ENCODE measurements at places on chromosomes 13 and 19. TPM values are rescaled to one million over a fixed set of nuclear protein-coding genes. Genes with fewer than 3 reads are reported as not detected.

The KIRREL2 gene
- not detected for total RNA-seq

DNA sequence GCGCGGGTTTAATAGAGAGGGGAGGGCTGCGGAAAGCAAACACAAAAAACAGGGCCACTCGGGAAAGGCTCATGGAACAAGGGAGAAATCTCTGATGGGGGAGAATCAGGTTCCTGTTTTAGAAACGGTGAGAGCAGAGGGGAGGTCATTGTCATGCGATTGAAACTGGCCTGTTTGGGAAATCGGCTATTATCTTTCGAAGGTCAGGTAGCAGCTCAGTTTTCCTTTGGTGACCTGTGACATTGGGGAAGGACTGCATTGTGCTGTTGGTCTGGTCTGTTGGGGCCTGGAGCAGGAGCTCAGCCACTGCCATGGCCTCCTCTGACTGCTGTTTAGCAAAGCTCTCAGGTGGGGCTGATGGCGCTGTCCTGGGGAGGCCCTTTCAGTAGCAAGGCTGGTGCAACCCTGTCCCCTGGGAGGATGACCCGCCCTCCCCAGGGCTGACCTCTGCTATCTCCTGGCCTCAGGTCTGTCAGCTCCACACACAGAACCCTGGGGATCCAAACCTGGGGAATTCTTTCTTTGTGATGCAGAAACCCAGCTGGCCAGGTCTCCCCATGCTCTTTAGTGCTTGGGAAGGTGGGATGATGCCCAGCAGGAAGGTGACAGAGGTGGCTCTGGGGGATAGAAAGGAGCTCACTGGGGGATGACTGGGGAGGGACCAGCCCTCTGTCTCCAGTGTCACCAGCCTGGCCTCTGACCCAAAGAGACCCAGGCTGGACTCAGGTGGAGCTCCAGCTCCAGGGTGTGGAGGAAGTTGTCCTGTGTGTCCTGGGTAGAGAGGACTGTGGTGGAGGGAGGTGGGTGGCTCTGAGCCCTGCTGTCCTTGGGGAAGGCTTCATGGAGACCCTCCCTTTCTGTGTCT lies 21.2 kb upstream of the CD177 start:
- no peak overlapping the region for H3K27ac ChIP-seq
- DNase-seq, result no peak
- H3K4me1 ChIP-seq, result no peaks in the 10 kb centered on the region
- H3K4me3 ChIP-seq, result no peak overlapping the region

GRCh38 chr13:93621966-93622365 lies 395.4 kb downstream of the GPC6 start:
- no peak overlapping the region for H3K4me3 ChIP-seq
- no peaks in the 10 kb centered on the region for H3K4me1 ChIP-seq
- no peak for DNase-seq
- no peaks in the 10 kb centered on the region for H3K27me3 ChIP-seq
- H3K27ac ChIP-seq, result no peak overlapping the region

GRCh38 chr19:44576843-44577565 lies 36.4 kb upstream of the IGSF23 start:
- no peaks in the 10 kb centered on the region for H3K27me3 ChIP-seq
- H3K4me1 ChIP-seq, result no peaks in the 10 kb centered on the region
- DNase-seq, result no peak
- H3K4me3 ChIP-seq, result no peak overlapping the region
- no peaks in the 10 kb centered on the region for H3K36me3 ChIP-seq

GRCh38 chr13:98478189-98479129 lies 98.4 kb downstream of the STK24 start:
- no peaks in the 10 kb centered on the region for H3K27me3 ChIP-seq
- H3K4me1 ChIP-seq, result peaks cover 94% of the 10 kb centered on the region
- peaks cover 11% of the 10 kb centered on the region for H3K36me3 ChIP-seq
- DNase-seq, result no peak
- no peak overlapping the region for H3K4me3 ChIP-seq
